ENCODE measurements at places on chromosomes 5 and 9.
A peak's percentile ranks its signal among the peaks of the same experiment; 100 is the strongest.

GRCh38 chr5:179288809-179289185, 56.5 kb downstream of the ADAMTS2 start:
- DNase-seq: no peak

GRCh38 chr9:77597057-77597456, 51.1 kb downstream of the GNA14 start:
- DNase-seq: no peak

DNA sequence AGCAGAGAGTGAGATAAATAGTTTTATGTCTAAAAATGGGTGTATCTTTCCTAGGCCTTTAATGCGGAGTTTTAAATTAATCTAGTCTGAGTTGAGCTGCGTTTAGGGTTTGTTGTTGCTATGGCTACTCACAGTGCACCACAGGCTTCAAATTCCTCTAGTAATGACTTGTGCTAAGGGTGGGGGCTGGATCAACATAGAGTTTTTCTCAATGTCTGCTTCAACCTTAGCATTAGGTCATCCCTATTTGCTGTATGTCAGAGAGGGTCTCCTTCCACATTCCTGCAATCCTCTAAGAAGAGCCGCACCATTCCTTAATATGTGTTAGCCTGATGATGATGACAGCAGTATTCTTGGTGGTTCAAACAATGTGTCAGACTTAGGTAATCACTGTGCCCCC, 465.6 kb upstream of the KIF2A start:
- no peak for DNase-seq

- no peak for DNase-seq
Observed at GRCh38 chr5:135262364-135262763, 136.7 kb downstream of the MACROH2A1 start.

DNA sequence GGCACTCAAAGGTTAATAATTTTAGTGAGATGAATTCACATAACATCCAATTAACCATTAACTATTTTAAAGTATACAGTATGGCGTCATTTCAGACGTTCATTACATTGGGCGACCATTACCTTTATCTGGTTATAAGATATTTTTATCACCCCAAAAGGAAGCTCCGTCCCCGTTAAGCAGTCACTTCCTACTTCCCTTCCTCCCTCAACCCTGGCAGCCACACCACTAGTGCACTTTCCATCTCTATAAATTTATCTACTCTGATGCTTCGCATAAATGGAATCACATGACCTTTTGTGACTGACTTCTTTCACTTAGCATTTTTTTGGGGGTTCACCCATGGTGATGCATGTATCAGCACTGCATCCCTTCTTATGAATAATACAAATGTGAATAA, 168.3 kb upstream of the PUM3 start:
- no peak for DNase-seq

GRCh38 chr5:135930029-135930948, 24.5 kb downstream of the LECT2 start:
- peak; percentile 51 for DNase-seq

DNA sequence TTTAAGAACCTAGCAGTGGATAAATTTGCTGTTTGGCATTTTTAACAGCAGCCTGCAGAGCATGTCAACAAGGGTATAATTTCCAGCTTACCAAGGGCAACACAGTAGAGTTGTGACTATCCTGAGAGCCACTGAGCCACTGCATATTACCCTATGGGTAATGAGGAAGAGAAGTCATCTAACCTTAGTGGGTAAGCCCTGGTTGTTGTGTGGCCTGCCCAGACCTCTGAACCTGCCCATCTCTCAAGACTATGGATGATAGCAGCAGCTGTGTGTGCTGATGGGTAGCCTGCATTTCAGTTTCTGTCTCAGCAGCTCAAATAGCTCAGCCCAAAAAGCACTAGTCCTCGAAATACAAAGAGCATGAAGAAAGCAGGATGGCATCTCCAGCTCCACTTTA, 56.1 kb upstream of the PIP5K1B start:
- no peak for DNase-seq

GRCh38 chr5:8050616-8051175, 181.7 kb downstream of the MTRR start:
- no peak for DNase-seq

DNA sequence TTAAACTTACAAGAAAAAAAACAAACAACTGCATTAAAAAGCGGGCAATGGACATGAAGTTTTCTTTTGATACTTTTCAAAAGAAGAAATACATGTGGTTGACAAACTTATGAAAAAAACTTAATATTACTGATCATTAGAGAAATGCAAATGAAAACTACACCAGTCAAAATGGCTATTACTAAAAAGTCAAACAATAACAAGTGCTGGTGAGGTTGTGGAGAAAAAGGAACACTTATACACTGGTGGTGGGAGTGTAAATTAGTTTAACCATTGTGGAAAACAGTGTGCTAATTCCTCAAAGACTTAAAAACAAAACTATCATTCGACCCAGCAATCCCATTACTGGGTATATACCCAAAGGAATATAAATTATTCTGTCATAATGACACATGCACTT, 311.6 kb downstream of the ISL1 start:
- no peak for DNase-seq

DNA sequence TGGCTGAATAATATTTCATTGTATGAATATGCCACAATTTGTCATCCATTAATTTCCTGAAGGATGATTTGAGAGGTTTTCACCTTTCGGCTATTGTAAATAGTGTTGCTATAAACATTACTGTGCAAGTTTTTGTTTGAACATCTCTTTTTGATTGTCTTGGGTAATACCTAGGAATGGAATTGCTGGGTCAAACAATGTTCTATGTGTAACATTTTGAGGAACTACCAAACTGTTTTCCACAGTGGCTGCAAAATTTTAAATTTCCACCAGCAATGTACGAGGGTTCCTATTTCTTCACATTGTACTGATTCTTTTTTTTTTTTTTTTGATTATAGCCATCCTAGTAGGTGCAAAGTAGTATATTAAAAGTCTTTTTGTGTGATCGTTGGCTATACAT, 63.8 kb upstream of the ANKH start:
- DNase-seq: no peak

DNA sequence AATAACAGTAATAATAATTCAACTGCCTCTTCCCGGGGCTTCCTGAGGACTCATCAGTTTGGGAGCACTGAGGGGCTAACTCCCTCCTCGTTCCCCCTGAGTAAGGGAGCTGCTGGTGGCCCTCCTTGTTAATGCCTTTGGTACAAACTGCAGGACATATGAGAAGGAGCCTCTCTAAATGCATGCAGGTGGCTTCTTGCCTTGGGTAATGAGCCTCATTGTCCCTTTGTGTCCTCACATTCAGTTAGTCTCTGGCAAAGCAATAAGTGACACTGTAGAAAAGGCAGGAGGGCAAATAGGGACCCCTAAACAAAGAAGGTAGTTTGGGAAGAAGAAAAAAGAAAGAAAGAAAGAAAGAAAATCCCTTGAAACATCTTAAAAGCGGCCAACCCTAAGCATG, 95.4 kb upstream of the ERCC6L2 start:
- no peak for DNase-seq

DNA sequence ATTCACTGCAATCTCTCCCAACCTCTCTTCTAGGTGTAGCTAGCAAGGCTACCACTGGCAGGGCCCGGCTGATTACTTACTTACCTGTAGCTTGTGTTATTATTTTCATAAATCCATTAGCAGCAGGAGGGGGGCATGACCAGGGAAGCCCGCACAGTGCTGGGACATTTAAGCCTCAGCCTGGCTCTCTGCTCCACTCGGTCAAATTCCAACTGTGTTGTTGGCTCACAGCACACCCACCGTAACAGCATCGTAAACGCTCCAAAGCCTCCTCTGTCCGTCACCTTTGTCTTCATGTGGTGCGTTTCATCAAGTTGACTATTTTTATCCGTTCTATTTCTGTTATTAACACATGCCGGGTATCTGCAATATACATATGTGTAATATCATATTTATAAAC, 264.7 kb downstream of the NSG2 start:
- no peak for DNase-seq

GRCh38 chr5:127723571-127723970, 20.4 kb downstream of the CCDC192 start:
- no peak for DNase-seq

DNA sequence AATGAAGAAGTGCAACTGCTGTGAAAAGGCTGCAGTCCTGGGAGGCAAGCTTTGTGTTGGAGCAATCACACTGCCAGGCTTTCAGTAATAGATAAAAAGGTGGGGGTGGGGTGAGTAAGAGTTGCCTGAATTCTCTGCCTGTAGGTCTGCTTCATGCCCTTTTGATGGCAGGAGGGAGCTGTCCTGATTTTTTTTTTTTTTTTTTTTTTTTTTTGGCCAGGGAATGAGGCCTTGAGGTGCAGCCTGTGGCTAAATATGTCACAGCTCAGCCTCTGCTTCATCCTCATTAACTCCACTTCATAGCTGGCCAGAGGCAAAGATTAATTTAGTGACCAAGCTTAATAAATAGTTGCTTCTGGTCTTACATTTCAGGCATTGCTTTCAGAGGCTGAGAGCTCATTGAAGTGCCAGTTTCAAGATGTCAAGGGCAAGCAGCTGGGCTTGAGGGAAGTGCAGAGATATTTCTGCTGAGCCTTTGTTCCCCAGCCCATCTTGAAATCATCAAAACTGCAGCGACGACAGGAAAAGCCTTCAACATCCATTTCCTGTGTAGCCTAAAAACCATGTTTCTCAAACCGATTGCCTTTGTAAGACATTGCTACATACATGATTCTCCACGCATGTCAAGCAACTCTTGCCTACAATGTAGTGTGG, 134.7 kb downstream of the MACIR start:
- DNase-seq: no peak

GRCh38 chr5:172689801-172690200, 48.7 kb downstream of the NEURL1B start:
- DNase-seq: no peak

DNA sequence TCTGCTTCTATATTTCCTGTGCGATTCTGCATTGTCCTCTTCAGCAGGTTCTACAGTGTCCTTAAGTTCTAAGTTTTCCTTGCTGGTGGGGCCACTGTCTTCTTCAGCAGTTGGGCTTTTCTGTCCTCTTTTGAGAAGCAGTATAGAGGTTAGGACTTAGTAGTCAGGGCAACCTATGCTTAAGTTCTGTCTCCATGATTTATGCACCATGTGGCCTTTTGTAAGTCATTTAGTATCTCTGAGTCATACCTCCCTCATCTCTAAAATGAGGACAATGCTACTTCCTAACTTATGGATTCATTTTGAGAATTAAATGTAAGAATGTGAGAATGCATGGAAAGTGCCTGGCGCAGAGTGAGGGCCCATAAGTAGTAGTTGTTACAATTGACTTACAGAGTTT, 46.8 kb downstream of the GRIN3A start:
- DNase-seq: no peak

DNA sequence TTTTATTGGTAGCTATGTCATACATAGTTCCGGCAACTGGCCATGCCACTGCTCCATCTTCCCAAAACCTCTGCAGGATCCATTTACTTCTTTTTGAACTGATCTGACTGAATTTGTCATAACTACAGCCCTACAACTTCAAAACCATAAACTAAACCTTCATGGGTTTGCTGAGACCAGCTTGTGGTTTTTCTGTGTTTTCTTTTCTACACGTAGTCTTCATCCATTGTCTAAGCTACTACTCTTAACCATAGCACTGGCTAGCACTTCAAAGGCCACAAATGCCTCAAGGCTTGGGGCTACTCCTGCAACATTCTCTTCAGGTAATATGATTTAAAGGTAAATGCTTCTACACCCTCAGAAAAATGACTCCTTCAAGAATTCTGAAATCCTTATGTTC, 9.0 kb upstream of the KIF2A start:
- DNase-seq: no peak

- no peak for DNase-seq
Observed at GRCh38 chr5:6492934-6493333, 44.3 kb downstream of the UBE2QL1 start.

DNA sequence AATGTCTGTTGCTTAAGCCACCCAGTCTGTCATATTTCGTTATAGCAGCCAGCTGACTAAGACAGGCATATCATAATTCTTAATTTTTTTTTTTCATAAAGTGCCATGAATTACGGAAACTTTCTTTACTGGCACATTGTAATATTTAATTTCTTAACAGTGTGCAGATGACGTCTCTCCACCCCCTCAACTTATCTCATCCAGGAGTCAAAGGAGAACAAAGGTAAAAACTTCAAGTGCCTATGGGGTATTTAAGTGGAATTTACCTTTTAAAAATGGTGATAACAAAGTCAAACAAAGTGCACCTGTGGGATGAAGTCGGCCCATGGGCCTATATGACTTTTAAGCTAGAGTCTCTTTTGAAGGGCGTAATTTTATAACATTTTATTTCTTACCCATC, 539.4 kb downstream of the CDH9 start:
- no peak for DNase-seq

DNA sequence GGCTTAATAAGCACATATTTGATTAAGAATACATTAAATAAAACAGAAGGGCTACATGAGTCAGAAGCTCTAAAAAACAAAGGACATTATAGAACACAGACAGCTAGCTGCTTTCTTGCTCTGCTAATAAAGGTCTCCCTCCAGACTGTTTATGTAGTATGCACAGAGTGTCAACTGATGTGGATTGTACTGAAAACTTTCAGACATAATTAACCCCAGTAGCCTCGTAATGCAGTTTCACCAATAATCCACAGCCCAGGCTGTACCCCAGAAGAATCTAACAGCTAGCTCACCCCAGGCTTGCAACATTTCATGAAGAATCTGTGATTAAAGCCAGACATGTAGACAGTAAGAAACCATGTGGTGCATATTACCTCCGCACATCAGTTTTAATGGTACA, 30.8 kb downstream of the FGF10 start:
- DNase-seq: no peak

DNA sequence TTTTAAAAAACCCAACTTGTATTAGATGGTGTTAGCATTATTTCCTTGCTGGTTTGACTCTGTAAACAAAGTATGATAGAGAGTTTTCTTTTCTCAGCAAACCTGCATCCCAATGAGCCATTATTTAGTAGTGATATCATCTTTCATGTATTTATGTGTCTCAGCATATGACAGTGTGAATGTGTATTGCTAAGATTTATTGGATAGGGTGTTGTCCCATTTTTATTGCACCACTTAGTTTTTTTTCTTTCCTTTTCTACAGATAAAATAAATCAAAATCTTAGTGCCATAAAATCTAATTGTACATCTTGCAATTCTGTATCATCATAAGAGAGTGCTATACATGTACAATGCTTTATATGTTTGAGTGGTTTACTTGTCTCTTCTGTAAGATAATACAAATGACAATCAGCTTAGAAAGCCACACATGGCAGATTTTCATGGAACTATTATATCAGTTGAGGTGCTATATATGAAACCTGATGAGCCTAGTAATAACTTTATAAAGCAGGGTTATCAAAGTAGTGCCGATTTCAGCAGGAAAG, 149.2 kb upstream of the CYLC2 start:
- no peak for DNase-seq

GRCh38 chr5:176418251-176418650, 1.9 kb upstream of the CLTB start:
- no peak for DNase-seq

DNA sequence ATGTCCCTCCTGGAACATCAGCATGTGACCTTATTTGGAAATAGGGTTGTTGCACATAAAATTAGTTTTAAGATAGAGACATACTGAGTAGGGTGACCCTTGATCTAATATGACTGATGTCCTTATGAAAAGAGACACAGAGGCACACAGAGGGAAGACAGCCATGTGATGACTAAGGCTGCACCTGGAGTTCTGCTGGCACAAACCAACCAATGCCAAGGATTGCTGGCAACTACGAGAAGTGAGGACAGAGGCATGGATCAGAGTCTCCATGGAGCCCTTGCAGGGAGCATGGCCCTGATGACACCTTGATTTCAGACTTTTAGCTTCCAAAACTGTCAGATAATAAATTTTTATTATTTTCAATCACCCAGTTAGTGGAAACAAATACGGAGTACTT, 101.9 kb downstream of the FBXL7 start:
- no peak for DNase-seq

- DNase-seq: no peak
Observed at GRCh38 chr5:93343570-93343969, 237.4 kb downstream of the NR2F1-AS1 start.
